ENCODE measurements at places on chromosomes 16 and 17.

GRCh38 chr17:68595496-68595895, 5.7 kb downstream of the FAM20A start:
- DNase-seq: no peak

DNA sequence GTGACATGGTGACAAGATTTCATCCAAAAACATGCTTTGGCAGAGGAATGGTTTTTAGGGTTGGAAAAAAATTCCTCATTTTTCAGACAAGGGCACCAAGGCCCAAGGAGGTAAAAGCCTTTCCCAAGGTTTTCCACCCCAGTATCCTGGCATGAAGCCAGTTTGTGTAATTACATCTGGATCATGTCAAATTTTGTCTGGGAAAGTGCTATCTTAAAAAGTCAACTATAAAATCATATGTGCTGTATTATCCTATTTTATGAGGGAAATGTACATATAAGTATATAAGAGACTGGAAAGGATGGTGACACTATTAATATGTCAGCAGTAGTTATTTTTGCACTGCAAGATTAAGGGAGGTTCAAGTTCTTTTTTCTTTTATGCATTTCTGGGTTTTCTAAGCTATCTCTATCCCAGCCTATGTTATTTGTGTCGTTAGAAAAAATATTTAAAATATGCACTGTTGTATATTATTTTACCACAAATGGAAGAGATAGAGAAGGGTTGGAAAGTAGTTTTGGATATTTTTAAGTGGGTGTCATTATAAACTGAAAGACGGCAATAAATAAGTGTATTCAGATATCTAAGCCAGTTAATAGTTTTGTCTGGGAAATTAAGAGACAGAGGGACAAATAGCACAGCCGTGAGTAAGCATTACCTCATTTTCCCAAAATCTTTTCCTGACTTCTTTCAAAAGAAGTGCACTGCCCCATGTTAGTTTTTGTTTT, 13.5 kb upstream of the FBXO47 start:
- DNase-seq: no peak

DNA sequence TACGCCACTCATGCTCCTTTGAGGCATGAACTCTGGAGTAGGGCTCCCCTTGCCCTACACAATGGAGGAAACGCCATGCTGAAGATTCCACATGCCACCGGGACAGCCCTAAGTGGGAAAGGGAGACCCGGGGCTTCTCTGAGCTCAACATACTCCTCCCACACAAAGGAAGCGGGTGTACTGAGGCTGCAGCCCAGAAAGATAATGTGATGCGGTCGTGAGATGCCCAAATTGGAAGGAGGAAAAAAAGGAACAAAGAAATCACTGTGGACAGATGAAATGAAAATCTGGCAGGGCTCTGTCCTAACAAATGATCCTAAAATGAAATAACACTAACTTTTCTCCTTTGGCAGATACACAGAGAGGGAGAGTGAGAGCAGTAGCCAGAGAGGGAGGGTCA, 182.1 kb downstream of the ZFHX3 start:
- DNase-seq: no peak

GRCh38 chr16:19809121-19809635, 75.5 kb downstream of the GPRC5B start:
- DNase-seq: peak; percentile 46

DNA sequence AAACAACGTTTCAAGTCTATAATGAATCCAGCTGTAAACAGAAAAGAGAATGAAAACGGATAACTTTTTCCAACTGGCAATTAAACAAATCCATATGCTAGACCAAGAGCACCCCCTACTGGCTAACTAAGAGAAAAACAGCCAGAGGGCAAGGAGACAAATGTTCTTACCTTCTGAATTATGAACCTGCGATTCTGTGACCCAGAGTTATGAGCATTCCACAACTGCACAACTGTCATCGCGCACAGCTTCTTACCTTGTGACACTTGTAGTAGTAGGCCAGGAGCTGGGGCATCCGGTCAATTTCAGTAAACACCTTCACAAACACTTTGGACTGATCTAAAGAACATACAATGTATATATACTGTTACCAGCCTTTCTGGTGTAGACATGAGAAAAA, 18.6 kb downstream of the COG7 start:
- peak; percentile 49 for DNase-seq

- no peak for DNase-seq
Measured at GRCh38 chr16:66166490-66166889, 200.0 kb upstream of the CDH5 start.

DNA sequence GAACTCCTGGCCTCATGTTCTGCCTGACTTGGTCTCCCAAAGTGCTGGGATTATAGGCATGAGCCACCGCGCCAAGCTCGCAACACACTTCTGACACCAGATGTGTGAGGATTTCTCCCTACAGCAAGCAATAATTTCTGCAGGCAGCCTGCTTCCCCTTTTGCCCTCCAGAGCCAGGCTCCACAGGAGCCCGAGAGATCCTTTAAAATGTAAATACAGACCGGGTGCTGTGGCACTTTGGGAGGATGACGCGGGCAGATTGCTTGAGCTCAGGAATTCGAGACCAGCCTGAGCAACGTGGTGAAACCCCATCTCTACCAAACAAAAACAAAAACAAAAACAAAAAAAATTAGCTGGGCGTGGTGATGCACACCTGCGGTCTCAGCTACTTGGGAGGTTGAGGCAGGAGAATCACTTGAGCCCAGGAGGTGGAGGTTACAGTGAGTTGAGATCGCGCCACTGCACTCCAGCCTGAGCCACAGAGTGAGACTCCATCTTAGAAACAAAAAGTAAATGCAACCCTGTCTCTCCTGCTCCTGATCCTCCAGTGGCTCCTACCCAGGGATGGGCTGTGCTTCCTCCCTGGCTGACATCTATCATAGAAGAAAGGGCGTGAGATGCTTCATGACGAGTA, 14.7 kb downstream of the C16orf96 start:
- no peak for DNase-seq

DNA sequence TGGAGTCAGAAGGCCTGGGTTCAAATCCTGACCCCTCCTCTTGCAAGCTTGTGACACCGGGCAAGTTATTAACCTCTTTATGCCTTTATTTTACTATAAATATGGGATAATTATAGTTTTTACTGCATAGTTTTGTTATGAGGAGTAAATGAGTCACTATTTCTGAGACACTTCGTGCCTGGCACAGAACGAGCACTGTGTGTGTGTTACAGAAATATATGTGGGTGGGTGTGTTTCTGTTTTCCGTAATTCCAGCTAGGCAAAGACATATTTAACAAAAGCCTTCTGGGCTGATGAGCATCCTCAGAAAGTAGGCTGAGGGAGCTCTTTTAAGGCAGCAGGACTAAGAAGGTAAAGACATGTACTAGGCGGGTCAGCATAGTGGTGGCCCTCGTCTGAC, 417.9 kb downstream of the MAF start:
- DNase-seq: peak; percentile 46

- no peak for DNase-seq
Measured at GRCh38 chr16:62692685-62693084, 656.4 kb upstream of the CDH8 start.

DNA sequence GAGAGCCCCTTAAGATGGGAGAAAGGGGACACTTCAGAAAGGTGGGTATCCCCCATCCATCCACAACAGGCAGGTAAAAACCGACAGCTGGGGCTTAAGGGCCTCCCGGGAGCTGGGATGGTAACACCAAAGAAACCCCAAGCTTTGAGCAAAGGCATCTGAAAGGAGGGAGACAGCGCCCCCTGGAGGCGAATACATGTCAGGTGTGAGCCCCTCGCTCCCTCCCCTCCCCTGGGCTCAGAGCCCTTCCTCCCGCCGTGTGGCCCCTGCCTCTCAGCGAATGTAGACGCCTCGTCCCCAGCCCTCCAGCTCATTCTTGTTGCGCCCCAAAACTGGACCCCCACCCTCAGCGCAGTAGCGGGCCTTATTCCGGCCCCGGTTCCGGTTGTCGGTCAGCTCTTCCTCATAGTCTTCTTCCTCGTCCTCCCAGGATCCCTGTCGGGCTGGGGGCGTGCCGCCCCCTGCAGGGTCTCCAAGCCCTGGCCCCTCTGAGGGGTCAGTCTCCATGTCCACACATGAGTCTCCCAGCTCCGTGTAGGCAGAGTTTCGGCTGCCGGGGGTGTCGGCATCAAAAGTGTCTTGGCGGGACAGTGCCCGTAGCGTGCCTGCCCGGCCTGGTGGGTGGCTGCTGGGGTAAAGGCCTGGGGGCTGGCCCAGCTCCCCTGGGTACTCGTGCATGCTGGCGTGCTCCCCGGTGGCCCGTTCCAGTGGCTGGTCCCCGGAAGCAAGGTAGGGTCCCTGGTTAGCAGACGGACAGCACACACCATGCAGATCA, 9.1 kb upstream of the ARL5C start:
- peak; percentile 64 for DNase-seq

DNA sequence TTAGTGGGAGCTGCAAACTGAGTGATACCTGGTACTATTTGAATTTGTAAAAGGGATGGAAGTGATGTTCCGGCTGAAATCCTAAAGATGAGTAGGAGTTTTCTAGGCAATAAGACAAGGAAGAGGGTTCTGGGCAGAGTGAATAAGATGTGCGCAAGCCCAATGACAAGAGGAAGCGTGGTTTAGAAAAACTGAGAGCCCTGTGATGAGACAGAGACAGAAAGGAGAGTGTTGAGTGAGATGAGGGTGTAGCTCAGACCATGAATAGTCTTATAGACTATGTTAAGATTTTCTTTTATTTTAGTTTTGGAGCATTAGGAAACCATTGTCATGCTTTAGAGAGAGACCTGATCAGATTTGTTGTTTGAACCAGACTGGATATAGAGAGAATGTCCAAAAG, 50.2 kb downstream of the COX10 start:
- DNase-seq: no peak

DNA sequence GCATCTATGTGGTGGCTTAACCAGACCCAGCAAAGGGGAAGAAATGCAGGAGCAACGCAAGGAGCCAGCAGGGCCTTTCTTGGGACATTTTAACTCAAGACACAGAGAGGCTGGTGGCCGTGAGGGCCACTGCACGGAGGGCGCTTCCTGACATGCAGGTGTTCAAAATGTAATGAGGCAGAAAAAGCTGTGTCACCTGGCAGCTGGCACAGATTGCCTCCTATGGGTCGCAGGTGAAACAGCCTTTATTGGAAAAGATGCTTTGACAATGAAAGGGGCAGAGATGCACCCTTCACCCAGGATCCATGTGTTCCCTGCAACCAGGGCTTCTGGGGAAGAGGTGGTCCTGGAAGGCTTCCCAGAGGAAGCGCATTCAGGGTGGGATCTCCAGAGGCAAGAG, 219.3 kb downstream of the XYLT1 start:
- DNase-seq: no peak

DNA sequence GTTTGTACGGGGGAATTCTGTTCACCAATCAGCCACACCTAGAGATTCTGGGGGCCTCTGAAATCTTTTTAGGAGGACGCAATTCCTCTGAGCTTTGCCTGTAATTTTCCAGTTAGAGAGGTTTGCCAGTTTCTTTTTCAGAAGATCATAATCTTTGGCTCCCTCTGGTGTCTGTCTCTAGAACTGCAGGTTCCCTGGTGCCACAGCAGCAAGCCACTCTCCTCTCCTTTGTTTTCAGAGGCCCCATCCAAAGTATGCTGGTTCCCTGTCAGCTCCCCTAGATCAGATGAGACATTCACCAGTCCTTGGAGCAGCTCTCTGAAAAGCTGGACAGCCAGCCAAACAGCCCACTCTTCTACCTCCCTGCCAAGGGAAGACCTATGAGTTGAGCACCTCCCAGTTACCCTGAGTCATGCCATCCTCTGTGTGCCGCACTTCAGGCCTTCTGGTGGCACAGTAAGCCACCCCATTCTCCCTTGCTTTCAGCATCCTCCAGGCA, 36.1 kb downstream of the RNF112 start:
- peak; percentile 58 for DNase-seq
